ENCODE measurements at places on chromosomes 6 and 20. TPM values are rescaled to one million over a fixed set of nuclear protein-coding genes. Genes with fewer than 3 reads are reported as not detected.
A peak's percentile ranks its signal among the peaks of the same experiment; 100 is the strongest.

- no peak for DNase-seq
- H3K4me1 ChIP-seq = no peaks in the 10 kb centered on the region
- H3K36me3 ChIP-seq = no peaks in the 10 kb centered on the region
- H3K27me3 ChIP-seq = peaks cover 17% of the 10 kb centered on the region
- no peak overlapping the region for H3K4me3 ChIP-seq
- H3K27ac ChIP-seq = no peak overlapping the region
Measured at GRCh38 chr6:29509711-29510110, 22.0 kb upstream of the MAS1L start.

GRCh38 chr20:58896820-58897219 is 44.3 kb downstream of the GNAS start:
- peaks cover 57% of the 10 kb centered on the region for H3K36me3 ChIP-seq
- no peak overlapping the region for H3K4me3 ChIP-seq
- peak overlapping the region; percentile 59 for H3K27ac ChIP-seq
- H3K27me3 ChIP-seq = no peaks in the 10 kb centered on the region
- DNase-seq = no peak

DNA sequence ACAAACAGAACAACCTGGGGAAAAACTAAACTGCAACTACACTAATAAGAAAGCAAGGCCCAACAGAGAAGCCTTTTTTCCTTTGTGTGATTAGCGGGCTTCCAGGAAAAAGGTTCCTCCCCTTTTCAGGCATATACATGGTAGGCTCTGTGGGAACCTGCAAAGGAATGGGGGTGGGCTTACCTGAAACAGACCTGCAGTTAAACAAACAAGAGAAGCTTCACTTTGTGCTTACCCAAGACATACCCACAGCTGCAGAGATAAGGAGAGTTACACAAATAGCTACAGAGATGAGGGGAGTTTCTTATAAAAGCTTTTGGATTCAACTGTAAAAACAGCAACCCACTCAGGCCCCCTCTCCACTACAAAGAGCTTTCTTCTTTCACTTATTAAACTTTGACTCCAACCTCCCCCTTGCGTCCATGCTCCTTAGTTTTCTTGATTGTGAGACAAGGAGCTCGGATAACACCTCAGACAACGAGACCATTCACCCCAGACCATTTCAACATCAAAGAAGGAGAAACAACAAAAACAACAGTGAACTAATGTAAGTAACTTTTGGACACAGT is 30.9 kb downstream of the RNF146 start:
- no peak overlapping the region for H3K4me3 ChIP-seq
- no peak overlapping the region for H3K27ac ChIP-seq
- no peaks in the 10 kb centered on the region for H3K27me3 ChIP-seq

UTRN gene
- total RNA-seq = 45.1 TPM

DNA sequence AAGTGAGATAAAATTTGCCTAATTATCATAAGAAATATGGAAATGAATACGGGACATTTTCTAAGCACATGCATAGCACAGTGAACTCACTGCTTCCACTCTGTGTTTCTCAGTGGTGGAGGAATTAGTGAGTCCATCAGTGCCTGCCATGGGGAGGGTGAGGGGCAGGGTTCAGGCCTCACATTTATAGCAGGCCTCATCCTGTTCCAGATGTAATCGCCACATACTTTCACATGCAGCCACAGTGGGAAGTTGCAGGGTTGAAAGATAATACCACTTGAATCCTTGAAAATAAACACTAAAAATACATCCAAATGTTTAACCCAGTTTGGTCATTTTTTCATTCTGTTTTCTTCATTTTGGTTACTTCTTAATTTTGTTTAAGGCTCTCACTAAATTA is 29.9 kb upstream of the ANKEF1 start:
- H3K27me3 ChIP-seq = peaks cover 2% of the 10 kb centered on the region
- DNase-seq = no peak
- H3K27ac ChIP-seq = no peak overlapping the region
- H3K36me3 ChIP-seq = no peaks in the 10 kb centered on the region
- H3K4me1 ChIP-seq = no peaks in the 10 kb centered on the region
- H3K4me3 ChIP-seq = no peak overlapping the region

TFAP2D gene
- not detected for total RNA-seq

GRCh38 chr20:36606158-36607066 is 833 bp downstream of the RAB5IF start:
- H3K27me3 ChIP-seq = no peaks in the 10 kb centered on the region
- H3K4me1 ChIP-seq = peaks cover 21% of the 10 kb centered on the region
- peak overlapping the region; percentile 94 for H3K27ac ChIP-seq
- peak overlapping the region; percentile 100 for H3K4me3 ChIP-seq
- peaks cover 43% of the 10 kb centered on the region for H3K36me3 ChIP-seq

- peak overlapping the region; percentile 94 for H3K4me3 ChIP-seq
- DNase-seq = peak; percentile 87
- H3K36me3 ChIP-seq = peaks cover 9% of the 10 kb centered on the region
- H3K27ac ChIP-seq = peak overlapping the region; percentile 96
Measured at GRCh38 chr6:45419571-45420082, 41.9 kb upstream of the SUPT3H start.

HAO1 gene
- total RNA-seq = not detected

DPPA5 gene
- total RNA-seq = not detected

SLC35D3 gene
- not detected for total RNA-seq

GRCh38 chr6:71393471-71393870 is 104.9 kb downstream of the OGFRL1 start:
- no peak for DNase-seq
- H3K4me1 ChIP-seq = no peaks in the 10 kb centered on the region
- H3K27ac ChIP-seq = no peak overlapping the region
- H3K4me3 ChIP-seq = no peak overlapping the region
- no peaks in the 10 kb centered on the region for H3K36me3 ChIP-seq

DNA sequence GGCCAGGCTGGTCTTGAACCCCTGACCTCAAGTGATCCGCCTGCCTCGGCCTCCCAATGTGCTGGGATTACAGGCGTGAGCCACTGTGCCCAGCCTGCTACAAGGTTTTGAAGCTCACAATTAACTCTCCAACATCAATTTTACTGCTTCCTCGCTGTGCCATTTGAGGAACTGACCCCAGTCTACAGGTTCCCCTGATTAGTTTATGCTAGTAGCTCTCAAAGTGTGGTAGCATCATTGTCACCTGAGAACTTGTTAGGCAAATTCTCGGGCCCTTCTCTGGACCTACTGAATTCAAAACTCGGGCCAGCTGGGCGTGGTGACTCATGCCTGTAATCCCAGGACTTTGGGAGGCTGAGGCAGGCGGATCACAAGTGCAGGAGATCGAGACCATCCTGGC is 49.4 kb downstream of the MCUR1 start:
- no peak overlapping the region for H3K4me3 ChIP-seq
- peaks cover 44% of the 10 kb centered on the region for H3K4me1 ChIP-seq
- DNase-seq = no peak
- no peaks in the 10 kb centered on the region for H3K27me3 ChIP-seq
- H3K36me3 ChIP-seq = no peaks in the 10 kb centered on the region

DNA sequence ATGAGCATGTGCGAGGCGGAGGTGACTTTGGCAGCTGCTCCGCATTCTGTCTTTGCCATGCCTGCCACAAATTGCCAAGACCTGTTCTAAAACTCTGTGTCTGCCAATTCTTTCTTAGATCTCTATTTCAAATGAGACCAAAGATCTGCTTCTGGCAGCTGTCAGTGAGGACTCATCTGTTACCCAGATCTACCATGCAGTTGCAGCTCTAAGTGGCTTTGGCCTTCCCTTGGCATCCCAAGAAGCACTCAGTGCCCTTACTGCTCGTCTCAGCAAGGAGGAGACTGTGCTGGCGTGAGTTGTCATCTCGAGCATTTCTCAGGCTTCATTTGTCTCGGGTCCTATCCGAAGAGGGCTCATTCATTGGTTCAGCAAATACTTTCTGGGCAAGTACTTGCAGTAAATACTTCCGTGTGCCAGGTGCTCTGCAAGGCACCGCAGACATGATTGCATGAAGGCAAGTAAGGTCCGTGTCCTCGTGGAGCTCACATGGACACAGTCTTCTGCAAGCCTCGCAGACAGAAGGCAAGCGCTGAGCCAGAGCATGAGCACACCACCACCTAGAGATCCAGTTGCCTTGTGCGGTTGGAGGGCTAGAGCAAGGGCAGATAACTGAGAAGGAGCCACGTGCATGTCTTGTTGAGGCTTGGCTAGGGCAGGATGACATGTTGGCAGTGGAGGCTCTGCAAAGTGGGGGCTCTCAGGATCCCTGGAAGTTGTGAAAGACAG is 19.7 kb upstream of the MROH8 start:
- H3K4me3 ChIP-seq = no peak overlapping the region
- no peak for DNase-seq
- peaks cover 53% of the 10 kb centered on the region for H3K36me3 ChIP-seq
- H3K27ac ChIP-seq = no peak overlapping the region
- peaks cover 25% of the 10 kb centered on the region for H3K4me1 ChIP-seq
- H3K27me3 ChIP-seq = no peaks in the 10 kb centered on the region
